ENCODE measurements at places on chromosomes 13 and 19.

DNA sequence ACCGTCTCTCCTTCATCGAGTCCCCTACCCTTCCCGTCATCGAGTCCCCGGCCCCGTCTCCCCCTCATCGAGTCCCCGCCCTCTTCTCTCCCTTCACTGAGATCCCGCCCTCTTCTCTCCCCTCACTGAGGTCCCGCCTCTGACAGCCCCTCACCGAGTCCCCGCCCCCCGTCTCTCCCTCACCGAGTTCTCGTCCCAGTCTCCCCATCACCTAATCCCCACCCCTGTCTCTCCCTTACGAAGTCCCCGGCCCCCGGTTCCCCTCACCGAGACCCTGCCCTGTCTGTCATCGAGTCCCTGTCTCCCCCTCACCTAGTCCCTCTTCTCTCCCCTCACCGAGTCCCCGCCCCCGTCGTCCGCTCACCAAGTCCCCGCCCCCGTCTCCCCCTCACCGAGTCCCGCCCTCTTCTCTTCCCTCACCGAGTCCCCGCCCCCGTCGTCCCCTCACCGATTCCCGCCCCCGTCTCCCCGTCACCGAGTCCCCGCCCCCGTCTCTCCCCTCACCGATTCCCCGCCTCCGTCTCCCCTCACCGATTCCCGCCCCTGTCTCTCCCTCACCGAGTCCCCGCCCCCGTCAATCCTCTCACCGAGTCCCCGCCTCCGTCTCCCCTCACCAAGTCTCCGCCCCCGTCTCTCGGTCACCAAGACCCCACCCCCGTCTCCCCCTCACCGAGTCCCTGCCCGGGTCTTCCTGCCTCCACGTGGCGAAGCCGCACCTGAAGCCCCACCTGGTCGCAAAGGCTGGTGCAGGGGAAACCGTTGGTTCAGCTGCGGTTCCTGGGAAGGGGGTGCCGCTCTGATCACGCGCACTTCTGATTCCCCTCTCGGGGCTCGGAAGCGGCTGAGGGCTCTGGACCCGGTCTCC, 23.9 kb upstream of the ZNF846 start:
- peak; percentile 85 for DNase-seq

GRCh38 chr13:39365879-39366278, 237.1 kb downstream of the LHFPL6 start:
- DNase-seq, result no peak

- no peak for DNase-seq
Measured at GRCh38 chr13:50357136-50357535, 341.9 kb downstream of the KCNRG start.

- no peak for DNase-seq
Measured at GRCh38 chr19:31600731-31601295, 251.6 kb upstream of the TSHZ3 start.

GRCh38 chr13:35695448-35695770, 218.9 kb upstream of the MAB21L1 start:
- no peak for DNase-seq

- DNase-seq, result no peak
Measured at GRCh38 chr13:41520660-41521630, 63.6 kb downstream of the RGCC start.

DNA sequence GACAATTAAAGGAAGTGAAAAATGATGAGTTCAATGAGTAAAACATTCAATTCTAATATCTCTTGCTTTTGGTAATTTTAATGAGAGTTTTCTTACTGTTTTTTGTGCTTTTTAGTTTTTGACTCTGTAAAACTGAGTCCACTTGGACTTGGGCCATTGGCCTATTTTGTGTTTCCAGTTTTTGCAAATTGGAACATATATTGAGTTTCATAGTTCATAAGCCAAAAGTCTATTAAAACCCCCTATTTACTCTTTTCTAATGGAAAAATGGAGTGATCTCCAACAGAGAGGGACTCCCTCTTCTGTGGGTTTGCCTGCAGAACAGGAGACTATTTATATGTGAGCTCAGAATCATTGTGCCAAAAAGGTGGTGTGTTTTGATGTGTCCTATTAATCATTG, 219.7 kb upstream of the SPRY2 start:
- no peak for DNase-seq

DNA sequence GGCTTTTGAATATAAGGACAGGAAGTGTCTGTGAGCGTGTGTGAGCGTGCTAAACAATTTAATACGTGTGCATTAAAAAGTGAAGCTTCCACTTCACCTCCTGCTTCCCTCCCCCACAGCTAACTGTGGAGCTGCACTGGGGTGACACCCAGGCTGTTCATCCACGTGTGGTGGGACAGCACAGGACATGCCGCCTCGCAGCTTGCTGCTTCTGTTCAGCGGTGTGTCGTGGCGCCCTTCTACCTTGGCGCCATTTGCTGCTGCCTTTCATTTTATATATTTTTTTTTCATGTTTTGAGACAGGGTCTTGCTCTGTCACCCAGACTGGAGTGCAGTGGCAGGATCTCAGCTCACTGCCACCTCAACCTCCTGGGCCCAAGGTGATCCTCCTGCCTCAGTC, 63.3 kb downstream of the MCF2L start:
- no peak for DNase-seq

GRCh38 chr13:24166561-24166960, 6.0 kb downstream of the SPATA13 start:
- no peak for DNase-seq

- no peak for DNase-seq
Measured at GRCh38 chr13:50573066-50573465, 270.4 kb downstream of the DLEU7 start.

GRCh38 chr13:40452038-40452666, 214.3 kb downstream of the FOXO1 start:
- DNase-seq, result no peak

Data from central memory CD8-positive, alpha-beta T cell (primary cell).